8988T (cell line): ENCODE measurements at places on chromosomes 3 and 15.

DNA sequence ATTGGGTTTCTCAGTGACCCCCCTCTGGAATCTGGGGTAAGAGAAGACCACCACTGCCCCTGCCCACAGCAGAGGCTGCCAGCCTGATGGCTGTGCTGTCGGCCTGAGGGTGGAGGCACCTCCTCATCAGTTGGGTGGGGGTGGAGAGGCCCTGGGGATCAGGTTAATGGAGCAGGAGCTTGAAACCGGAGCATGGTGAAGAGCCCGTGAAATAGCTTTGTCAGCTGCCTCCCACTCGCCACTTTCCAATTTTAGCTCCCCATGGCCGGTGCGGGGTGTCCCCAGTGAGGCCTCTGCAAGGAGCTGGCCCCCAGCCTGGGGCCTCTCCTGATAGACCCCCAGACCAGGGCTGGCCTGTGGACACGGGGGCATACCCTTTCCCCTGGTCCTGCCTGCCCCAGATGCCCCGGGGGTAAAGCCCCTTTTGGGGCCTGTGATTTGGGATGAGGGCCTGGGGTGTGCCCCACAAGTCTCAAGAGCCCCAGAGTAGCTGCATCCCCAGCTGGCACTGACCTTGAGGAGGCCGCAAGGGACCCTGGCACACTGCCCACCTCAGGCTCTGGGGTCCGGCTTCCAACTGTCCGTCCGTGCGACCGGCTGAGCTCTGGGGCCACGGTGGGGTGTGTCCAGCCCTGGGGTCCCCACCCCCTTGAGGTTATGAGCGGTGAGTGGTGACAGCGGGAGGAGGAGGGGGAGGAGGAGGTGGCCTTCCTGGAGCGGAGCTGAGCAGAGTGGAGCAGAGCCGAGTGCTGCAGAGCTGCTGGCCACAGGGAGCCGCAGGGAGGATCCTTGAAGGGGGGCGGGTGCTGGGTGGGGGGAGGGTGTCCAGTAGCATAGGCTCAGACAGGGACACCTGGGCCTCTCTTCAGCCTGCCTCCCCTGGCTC, at the start of gene HHATL:
TSS of gene HHATL (minus strand) at position 733 of the 886 bp plus-strand sequence. CDS start 1,972 bp downstream, outside the sequence.
- DNase-seq: peak; percentile 24

GRCh38 chr3:98917608-98918007, 16.1 kb upstream of the DCBLD2 start:
- DNase-seq: no peak

DNA sequence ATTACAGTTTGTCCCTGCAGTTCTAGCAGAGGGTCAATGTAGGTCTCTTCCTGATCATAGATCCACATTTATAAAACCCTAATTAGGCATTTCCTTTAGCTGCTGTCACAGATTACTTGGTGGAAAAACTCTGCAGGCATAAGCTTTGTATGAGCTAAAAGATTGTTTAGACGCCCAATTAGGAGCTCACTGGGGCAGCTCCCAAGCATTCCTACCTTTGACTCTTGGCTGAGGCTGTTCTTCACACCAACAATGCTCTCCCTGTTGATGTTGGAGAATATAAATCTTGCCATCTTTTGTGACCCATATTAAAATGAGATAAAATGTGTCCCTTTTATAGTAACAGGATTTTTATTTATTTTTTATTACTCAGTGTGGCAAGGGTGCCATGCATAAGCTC, 148.3 kb upstream of the TRIM42 start:
- no peak for DNase-seq

DNA sequence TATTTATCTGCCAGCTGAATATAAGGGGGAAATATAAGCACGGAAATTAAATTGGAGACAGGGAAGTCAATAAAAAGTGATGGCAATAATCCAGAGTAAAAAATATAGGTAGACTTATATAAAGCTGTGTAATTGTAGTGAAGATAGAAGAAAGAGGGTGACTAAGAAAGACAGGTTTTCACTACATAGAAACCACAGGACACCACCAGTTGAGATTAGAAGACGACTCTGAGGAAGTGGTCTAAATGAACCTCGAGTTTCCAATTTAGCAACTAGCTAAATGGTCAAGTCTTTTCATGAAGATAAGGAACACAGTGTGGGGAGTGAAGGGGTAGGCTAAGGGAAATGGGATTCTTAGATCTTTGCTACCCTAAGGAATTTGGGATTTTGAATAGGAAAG, 188.8 kb upstream of the ARL6 start:
- no peak for DNase-seq

- DNase-seq: no peak
These were observed 18.2 kb upstream of the HCN4 start for GRCh38 chr15:73386886-73387506.

GRCh38 chr3:179528772-179529171, 34.0 kb upstream of the ACTL6A start:
- DNase-seq: no peak

DNA sequence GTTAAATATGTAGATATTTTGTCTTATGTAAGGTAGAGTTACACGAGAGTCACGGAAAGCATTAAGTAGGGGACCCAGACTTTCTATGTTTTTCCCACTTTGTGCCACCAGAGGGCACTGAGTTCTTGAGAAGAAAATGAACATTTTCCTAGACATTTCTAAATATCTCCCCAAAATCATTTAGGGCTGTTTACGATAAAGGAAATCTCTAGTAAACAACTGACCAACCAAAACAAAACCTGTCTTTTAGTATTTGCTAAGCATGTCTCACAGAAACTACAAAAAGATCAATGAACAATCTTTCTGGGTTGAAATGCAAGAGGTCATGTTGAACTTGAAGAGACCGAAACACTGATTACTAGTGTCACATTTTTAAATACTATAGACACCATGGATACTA, 16.1 kb downstream of the POU1F1 start:
- DNase-seq: no peak

DNA sequence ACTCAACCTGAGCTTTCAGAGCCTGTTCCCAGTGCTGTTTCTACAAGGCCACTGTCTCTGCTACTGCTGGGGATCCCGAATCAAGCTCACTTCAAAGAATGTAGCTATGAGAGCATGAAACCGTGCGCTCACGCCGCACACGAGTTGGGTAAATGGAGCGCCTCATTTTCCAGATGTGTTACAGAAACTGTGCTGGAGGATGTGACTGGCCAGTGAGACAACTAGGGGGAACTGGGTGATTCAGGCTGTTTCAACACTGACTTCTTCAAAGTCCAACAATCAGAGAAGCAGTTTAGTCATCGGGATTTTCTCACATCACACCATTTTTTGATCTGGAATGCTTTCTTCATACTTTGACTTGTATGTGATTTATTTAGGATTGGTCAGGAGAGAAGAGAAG, 3.5 kb downstream of the ZNF710 start:
- DNase-seq: peak; percentile 53

DNA sequence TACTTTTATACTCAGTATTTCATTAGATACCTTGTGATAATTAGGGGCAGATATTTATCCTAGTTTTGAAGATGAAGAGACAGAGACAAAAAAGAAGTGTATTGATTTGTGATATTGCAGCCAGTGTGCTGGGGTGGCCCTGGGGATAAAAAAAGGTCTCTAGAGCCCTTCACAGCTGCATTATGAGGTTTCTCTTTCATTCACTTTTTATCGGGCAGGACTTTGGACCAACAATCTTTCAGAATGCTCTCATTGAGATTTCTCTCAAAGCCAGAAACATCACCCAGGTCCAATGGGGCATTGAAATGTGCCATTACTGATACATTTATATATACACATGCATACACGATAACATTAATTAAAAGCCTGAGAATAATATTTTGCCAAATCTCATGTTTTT, 20.5 kb upstream of the SELENOT start:
- no peak for DNase-seq

- DNase-seq: no peak
These were observed 149.1 kb upstream of the CD96 start for GRCh38 chr3:111392894-111393398.

- DNase-seq: no peak
These were observed 107.3 kb upstream of the IGSF10 start for GRCh38 chr3:151568184-151568583.

- no peak for DNase-seq
These were observed 23.1 kb downstream of the HEG1 start for GRCh38 chr3:125032683-125033082.

- no peak for DNase-seq
These were observed 256.0 kb downstream of the OCA2 start for GRCh38 chr15:27843146-27843545.

DNA sequence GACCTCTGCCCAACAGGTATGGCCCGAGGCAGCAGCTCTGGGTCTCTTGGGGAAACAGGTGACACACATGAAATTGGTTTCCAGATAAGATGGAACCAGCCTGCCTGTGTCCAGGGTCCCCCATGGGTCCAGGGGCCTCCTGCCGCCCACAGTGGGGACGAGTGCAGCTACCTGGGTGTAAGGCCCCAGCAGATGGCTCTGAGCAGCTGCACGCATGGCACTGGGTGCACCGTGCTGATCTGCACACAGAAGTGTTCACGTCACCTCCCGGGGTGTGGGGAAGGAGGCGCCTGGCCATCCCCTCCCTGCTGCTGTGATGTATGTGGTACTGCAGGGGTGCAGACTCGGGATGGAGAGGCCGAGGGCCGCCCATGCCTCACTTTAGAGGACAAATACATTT, 63.6 kb downstream of the NIPA2 start:
- DNase-seq: no peak

GRCh38 chr3:150984066-150984465, 11.5 kb upstream of the CLRN1 start:
- no peak for DNase-seq

DNA sequence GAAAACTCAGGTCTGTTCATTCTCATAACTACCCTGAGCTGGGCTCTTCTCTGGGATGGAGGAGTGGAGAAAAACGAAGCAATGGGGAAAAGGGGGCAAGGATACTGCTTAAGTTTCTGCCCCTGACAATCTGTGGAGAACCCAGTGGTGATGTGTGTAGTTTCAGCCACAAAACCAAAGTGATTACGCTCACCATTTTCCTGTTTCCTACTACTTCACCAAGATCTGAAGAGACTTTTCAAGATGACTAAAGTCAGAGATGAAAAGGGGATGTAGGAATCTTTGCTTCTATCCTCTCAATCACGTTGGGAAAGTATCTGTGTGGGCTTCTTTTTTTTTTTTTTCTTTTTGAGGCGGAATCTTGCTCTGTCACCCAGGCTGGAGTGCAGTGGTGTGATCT, 8.3 kb upstream of the UBE2E1 start:
- DNase-seq: no peak

- DNase-seq: no peak
These were observed 26.3 kb upstream of the BNC1 start for GRCh38 chr15:83310521-83311456.

DNA sequence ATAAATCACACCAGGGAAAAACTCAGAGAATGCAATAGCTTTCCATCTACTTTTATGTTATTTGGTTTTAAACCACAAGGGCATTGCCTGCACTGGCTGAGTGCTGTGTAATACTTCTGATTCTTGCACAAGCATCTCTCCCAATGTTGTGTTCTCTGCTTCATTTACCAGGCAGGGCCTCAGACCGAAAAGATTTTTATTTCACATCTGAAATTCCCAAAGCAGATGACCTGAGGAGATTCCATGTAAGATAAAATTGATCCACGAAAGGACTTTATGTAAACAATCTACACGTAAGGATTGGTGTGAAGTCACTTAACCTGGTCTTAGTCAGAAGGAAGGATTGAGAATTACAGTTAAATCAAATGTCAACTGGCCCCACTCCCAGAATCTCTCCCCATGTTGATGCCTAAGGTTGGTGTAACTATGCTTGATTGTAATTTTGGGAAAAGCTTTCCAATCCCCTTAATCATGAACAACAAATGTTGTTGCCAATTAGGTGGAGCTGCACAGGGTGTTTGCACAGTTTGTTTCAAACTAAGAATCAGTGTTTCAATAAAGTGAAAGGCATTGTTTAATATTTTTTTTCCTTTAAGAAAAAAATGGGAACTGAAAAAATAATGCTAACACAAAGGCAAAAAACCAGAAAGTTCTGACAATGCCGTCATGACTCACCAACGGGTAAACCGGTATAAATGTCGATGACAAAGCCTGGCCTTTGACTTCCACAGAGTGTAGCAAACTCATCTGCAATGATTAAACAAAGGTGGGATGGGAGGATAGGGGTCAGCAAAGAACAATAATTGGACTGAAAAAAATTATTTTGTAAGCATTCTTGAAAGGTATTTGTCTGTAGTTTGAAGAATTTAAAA, 128.6 kb downstream of the DUT start:
- DNase-seq: no peak

DNA sequence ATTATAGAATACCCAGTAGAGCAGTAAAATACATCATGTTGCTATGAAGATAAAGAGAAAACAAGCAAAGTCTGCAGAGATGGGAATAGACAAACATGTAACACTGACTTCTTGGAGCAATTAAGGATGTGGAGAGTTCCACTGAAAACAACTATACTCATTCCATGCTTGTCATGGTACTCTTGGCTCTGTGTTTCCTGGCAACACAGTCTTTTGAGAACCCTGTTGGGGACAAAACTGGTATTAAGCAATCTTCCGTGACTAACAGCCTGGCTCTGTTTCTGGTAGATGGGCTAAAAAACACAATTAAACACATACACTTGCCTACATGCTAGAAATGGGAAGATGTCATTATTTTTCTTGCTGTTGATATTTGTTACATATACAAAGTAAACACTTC, 1212.3 kb upstream of the GBE1 start:
- DNase-seq: no peak

GRCh38 chr3:49122451-49122850, 1.8 kb upstream of the USP19 start:
- DNase-seq: no peak

GRCh38 chr15:88932875-88933330, 19.7 kb upstream of the MFGE8 start:
- no peak for DNase-seq

DNA sequence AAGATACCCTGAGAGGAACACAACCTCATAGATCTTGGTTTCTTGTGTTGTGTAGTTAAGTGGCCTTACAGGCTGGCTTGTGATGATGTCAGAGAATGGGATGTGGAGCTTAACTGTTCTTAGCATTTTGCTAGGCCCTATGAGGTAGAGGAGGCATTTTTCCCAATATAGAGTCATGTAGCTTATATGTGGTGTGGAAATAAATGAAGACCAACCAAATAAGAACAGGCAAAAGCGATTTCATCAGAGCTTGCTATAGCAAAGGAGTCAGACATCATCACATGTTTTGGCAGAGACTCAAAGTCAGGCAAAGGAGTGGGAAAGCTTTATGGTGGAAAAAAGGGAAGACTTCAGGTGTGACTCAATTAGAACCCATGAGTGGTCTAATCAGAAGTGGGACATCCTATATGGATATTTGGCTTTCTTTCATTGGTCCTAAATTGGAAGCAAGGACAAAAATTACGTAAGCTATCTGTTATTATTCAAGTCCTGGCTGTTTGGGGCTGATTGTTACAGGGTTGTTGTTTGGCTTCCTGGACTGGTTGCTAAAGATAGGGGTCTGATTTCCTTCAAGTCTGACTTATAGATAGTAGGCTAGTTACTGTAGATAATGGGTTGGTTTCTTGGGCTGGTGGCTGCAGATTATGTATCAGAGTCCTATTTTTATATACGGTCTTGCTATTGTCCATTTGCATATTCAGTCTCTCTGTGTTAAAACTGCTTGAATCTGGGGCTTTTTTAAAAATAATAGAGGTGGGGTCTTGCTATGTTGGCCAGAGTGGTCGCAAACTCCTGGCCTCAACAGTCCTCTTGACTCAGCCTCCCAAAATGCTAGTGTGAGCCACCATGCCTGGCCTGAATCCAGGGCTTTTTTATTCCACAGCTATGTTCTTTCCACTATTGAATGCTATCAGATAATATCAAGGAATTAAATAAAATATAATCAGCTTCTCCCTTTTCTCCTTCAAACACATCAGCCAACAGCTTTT, 30.3 kb upstream of the SETD2 start:
- DNase-seq: no peak
